ENCODE measurements at places on chromosomes 16 and 17.

DNA sequence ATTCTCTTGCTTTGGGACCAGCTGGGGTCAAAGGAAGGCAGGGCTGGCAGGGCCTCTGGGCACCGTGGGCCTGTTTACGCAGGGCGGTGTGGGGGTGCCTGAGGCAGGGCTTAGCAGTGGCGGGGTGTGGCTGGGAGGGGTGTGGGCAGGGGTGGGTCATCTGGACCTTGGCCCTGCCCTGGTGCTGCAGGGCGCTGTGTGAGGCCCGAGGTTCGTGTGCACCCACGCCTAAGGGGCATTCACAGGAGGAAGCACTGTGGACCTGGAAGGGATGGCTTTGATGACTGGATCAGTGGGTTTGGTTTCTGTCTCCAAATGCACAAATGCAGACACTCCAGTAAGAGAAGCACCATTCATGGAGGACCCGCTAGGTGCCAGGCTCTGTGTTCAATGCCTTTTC, 37.3 kb downstream of the BCO1 start:
- DNase-seq, result no peak

GRCh38 chr16:86512860-86513470, 2.6 kb downstream of the FOXF1 start:
- no peak for DNase-seq

GRCh38 chr17:27965224-27965623, 72.1 kb upstream of the LYRM9 start:
- no peak for DNase-seq

GRCh38 chr16:20744922-20745440, 3.4 kb upstream of the THUMPD1 start:
- no peak for DNase-seq

- no peak for DNase-seq
Measured at GRCh38 chr16:80202831-80203413, 337.9 kb upstream of the DYNLRB2 start.

- no peak for DNase-seq
Measured at GRCh38 chr16:88967830-88968588, 9.0 kb downstream of the CBFA2T3 start.

DNA sequence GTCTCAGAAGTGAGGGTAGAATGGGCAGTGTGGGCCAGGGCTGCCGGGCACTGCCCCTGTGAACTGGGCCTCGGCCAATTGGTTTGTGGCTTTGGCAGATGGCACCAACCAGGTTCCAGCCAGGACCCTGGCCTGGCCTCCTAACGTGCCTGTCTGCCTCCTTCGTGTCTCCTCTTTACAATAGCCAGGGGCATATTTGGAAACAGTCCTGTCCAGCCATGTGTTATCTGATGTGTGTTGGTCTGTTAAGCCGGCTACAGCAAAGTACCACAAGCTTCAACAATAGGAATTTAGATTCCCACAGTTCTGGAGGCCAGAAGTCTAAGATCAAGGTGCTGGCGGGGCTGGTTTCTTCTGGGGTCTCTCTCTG, 14.6 kb downstream of the CRISPLD2 start:
- peak; percentile 28 for DNase-seq

DNA sequence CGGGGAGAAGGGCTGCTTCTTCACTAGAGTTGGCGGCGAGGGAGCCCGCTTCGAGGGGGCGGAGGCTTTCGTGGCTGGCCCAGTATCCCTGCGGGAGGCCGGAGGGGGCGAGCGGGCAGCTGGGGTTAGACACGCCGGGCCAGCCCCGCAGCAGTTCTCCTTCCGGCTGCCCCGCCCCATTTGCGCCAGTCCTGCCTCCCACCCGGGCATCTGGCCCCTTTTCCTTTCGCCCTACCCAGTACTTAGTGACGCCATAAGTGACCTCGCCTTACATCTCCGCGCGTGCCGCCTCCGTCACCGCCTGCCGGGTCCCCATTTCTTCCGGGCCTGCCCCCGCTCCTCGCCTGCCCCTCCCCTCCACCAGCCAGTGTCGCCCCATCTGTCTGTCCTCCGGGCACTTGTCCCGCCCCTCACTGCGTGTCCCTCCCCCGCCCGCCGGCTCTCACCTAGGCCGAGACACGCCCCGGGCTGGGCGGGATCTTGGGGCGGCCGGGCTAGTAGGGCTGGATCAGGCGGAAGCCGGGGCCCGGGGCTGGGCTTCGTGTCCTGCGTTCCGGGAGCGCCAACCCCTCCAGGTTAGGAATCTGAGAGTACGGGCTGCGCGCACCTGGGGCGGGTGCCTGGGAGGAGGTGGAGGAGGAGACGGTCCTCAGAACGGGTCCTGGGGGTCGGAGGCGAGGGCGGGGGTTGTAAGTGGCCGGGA, 14.3 kb downstream of the SPATA32 start:
- DNase-seq, result no peak

- no peak for DNase-seq
Measured at GRCh38 chr17:19780846-19781245, 32.7 kb upstream of the ALDH3A1 start.

GRCh38 chr17:16474012-16474725, 17.8 kb downstream of the LRRC75A start:
- no peak for DNase-seq
